ENCODE measurements at places on chromosomes 16 and 17.

DNA sequence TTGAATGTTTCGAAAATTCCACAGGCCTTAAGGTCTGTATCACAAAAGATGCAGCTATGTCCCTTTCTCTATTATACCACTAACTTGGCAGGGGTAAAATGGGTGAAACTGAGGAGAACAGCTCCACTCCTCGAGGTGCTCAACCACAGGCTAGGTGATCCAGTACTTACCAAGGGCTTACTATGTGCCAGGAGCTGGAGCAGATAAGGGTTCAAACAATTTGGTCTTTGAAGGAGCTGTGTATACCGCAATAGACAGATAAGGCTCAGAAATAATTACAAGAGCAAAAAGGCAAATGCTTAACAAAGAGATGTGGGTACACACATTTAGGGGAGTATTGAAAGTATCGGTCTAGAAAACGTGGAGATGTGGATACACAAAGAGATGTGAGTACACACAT lies 1.5 kb downstream of the XPO6 start:
- no peak for DNase-seq

- no peak for DNase-seq
Measured at GRCh38 chr16:2233872-2234812, 2.1 kb upstream of the DNASE1L2 start.

- DNase-seq: no peak
Measured at GRCh38 chr16:75774197-75774596, 47.9 kb upstream of the CPHXL start.

DNA sequence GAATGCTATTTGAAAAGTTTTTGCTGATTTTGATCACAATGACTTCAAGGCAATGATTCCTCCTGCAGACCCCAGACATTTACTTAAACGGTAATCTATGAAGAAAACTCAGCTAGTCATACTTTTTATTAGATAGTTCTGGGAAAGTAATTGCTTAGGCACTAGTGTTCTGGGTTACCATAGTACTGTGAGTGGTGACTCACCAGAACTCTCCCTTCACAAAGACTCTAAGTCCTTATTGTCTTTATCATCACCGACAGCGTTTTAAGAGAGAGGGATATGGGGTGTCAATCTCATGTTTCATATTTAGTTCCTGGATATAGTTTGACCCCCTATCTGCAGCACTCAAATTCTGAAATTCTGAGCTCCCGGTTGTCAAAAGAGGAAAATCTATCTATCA lies 43.0 kb upstream of the CDH8 start:
- no peak for DNase-seq

GRCh38 chr17:81582341-81582740 lies 30.2 kb upstream of the FAAP100 start:
- DNase-seq: no peak

GRCh38 chr17:13636951-13637350 lies 35.2 kb upstream of the HS3ST3A1 start:
- no peak for DNase-seq

- DNase-seq: no peak
Measured at GRCh38 chr17:44786551-44787081, 27.8 kb downstream of the ADAM11 start.

GRCh38 chr17:57528058-57528451 lies 217.0 kb downstream of the CCDC182 start:
- DNase-seq: no peak

DNA sequence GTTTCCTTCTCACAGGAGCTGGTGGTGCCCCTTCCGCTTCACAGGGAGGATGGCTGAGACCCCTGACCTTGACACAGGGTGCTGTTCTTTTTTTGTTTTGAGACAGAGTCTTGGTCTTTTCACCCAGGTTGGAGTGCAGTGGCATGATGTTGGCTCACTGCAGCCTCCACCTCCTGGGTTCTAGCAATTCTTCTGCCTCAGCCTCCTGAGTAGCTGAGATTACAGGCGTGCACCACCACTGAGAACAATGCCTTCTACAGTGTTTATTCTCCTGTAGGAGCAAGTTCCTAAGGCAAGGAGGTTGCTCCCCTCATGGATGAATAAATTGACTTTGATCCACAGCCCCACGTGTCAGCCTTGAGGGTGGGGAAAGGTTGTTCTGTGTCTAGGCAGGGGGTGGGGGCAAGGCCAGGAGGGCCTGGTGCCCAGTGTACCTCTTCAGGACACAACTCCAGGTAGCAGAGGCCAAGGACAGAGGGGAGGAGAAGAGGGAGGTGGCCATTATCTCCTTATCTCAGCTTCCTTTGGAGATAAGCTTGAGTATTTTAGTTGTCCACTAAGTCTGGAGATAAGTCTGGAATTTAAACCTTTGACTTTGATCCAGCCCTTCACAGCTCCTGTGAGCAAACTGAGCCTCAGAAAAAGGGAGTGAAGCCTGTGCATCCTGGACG lies 159.4 kb downstream of the SEC14L1 start:
- DNase-seq: no peak
